ENCODE measurements at places on chromosomes 7 and 10.
A peak's percentile ranks its signal among the peaks of the same experiment; 100 is the strongest.

DNA sequence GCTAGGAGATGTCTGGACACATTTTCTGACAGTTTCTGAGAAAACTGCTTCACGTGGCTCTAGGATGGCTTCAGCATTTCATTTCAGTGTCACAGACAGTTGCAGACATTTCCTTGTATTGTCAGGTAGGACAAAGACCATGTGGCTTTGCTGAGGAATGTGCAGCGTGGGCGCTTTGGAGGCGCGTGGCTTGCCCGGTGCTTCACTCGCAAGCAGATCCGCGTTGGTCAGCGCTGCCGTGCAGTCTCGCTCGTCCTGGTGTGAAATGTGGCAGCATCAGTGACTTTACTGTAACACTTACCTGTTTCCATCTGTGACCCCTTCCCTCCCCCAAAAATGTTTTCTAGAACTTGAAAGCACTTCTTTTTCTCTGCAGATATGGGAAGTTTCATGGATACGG, 340.5 kb downstream of the SDK1 start:
- no peak for DNase-seq

DNA sequence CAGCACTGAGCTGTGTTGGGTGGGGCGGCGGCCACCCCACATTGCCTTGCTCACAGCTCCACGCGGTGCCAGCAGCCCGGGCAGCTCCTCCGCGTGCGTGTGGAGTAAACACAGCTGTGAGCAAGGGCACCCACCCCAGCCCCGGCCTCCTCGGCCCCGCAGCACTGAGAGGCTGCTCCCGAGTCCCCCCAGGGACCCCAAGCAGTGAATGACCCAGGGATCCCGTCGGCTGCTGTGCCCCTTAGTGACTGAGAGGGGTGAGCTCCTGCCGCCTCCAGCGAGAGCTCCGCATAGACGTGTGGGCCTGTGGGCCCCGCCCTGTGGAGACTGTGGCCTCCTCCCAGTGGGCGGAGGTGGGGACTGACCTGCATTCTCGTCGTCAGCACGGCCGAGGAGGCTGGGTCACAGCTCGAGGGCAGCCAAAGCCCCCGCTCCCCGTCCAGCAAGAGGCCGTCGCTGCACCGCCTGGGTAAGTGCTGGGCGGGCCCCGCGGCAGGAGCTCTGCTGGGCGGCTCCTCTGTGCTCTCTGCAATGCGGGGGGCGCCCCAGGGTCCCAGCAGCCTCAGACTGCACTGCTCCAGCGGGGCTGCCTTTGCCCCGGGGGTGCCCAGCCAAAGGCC, 29.9 kb upstream of the UTF1 start:
- DNase-seq = no peak

DNA sequence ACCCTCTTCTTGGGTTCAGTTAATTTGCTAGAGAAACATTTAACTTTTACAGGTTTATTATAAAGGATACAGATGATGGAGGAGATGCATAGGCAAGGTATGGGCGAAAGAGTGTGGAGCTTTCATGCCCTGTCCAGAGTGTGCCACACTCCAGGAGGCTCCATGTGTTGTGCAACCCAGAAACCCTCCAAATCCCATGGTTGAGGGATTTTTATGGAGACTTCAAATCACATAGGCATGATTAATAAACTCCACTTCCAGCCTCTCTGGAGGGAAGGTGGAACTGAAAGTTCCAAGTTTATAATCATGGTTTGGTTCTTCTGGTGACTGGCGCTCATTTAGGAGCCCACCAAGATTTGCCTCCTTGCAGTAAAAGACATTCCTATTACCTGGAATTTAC, 159.9 kb downstream of the PHTF2 start:
- DNase-seq = no peak

DNA sequence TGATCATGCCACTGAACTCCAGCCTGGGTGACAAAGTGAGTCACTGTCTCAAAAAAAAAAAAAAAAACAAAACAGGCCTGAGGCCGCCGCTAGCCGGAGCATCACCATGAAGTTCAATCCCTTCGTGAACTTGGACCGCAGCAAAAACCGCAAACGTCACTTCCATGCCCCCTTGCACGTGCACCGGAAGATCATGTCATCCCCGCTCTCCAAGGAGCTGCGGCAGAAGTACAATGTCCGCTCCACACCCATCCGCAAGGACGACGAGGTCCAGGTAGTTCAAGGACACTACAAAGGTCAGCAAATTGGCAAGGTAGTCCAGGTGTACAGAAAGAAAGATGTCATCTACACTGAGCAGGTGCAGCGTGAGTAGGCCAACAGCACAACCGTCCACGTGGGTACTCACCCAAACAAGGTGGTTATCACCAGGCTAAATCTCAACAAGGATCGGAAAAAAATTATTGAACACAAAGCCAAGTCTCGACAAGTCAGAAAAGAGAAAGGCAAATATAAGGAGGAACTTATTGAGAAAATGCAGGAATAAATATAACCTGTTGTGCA, 17.5 kb upstream of the RUFY2 start:
- no peak for DNase-seq

- no peak for DNase-seq
Observed at GRCh38 chr10:60031664-60032063, 125.3 kb upstream of the CCDC6 start.

DNA sequence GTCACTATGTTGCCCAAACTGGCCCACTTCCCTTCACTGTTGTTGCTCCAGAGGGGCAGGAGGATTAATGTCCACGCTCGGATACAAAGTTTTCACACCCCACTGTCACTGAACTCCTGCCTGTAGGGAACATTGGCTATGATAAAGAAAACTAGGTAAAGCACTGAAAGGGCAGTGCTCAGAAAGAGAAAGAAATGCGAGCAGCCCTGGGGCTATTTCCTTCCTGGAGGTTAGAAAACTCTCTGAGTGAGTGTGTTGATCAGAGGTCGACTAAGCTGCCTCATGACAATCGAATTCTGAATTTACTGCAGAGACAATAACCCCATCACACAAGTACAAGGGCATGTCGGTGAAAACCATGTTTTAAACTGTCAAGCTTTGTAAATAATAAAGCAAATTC, 227.2 kb upstream of the PITRM1 start:
- no peak for DNase-seq

DNA sequence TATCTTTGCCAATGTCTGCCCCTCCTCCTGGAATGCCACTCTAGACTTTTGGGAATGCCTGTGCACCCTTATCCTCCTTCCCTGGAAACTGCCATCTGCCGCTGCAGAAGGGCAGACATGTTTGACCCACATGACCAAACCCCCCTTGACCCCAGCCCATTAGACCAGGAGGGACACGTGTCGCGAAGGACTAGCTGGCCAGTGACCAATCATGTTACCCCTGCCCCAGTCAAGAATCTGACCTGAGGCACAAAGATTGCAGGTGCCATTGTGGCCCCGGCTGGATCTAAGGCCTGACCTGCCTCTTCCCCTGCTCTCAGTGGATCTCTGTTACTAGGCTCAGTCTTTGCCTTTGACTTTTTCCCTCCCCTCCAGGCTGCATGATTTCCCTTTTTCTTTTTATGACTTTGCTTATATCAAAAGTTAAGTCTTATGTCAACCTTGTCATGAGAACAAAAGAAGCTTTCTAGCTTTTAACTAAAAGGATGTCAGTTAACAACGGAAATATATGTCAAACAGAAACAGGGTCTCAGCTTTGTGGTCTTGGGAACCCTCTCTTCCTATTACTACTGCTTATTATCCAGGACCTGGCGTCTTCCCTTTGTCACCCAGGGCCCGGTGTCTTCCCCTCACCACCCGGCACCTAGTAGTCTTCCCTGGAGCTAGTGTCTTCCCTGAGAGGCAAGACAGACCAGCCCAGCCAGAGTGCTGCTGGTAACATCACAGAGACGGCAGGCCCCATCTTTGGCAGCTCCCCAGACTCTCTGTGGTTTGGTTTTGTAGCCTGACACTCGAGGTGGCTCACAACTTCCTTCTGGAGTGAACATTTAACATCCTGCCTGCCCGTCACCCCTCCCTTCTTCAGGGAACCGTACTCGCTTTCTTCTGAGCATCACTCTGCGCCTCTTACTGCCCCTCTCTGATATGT, 24.4 kb upstream of the PPIF start:
- DNase-seq = peak; percentile 56

- DNase-seq = peak; percentile 11
Observed at GRCh38 chr10:131802156-131802915, 98.5 kb upstream of the PPP2R2D start.

DNA sequence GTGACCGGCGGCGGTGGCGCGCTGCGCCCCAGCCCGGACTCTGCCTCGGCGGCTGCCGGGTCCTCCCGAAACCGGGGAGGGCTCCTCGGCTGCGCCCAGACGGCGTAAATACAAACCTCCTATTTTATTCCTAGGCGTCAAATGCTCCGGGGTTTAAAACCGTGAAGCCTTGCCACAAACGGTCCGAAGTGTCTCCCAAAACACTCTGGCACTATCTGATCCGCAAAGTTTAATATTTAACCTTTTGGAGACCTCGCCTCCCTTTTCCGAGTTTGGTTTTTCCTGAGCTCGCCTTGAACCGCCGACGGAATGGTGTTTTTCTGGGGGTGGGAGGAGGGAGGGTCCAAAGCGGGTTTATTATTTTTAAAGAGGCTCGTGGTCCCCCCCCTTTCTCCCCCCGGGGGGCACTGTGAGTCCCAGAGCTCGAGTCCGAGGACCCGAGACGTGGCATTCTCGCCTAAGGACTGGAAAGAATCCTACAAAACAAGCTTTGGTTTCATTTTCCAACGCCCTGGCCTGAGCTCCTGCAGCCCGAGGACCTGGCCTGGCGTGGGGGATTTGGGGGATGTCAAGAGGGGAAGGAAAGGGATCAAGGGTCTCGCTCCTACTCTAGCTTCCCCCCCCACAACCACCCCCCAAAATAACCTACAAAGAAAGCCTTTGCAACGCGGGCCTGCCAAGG, 1.8 kb downstream of the TNRC18 start:
- DNase-seq = peak; percentile 63
